ENCODE measurements at places on chromosomes 7 and 10.

DNA sequence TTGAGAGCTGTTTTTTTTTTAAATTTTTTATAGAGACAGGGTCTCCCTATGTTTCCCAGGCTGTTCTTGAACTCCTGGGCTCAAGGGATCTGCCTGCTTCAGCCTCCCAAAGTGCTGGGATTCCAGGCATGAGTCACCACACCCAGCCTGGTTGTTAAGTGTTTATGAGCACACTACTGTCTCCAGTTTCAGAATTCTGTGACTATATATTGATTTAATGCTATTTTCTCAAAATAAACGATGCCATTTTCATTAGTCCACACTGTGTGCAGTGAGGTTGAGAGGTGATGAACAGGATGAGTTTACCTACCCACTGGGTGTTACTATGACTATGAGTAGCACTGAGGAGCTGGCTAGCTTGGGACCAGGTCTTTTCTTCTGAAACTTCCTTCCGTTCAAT lies 110.9 kb upstream of the FAM180A start:
- DNase-seq: no peak

GRCh38 chr7:28615091-28615490 lies 202.8 kb downstream of the CREB5 start:
- DNase-seq: no peak

GRCh38 chr10:89591111-89591795 lies 53.8 kb downstream of the PANK1 start:
- no peak for DNase-seq

GRCh38 chr7:51589111-51589510 lies 272.5 kb upstream of the COBL start:
- DNase-seq: no peak

DNA sequence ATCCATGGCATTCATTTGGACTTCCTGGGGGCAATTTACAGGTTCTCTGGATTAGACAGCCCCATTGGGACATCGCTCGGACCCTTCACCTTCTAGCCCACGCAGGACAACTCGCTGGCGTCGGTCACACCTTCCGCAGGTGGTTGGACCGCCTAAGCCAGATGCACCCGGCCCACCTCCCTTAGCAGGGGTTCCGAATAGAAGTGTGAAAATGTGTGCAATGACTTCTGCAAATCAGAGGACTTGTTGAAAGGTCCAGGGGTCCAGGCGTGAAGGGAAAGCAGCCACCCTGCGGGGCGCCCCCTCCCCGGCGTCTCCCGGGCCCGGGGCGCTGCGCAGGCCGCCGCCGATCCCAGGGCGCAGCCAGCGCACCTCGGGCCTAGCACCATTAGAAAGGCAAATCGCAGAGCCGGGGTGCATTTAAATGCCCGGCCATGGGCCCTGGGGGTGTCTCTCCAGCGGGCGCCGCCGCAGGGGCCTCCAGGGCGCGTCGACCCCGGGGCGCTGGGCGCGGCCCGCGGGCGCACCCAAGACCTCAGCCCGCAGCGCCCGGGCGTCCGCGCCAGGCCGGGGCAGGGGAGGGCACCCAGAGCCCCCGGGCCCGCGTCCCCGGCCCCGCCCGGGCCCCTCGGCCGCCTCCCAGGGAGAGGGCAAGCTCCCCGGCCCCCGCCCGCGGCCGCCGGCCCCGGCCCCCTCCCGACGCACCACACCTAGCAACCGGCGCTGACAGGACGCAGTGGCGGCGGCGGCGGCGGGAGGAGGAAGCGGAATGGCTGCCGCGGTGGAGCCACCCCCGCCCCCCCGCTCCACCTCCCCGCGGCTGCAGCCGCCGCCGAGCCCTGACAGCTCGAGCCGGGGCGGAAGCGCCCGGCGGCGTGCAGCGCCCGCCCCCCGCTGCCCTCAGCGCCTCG lies 1.2 kb downstream of the JAZF1 start:
- peak; percentile 70 for DNase-seq

DNA sequence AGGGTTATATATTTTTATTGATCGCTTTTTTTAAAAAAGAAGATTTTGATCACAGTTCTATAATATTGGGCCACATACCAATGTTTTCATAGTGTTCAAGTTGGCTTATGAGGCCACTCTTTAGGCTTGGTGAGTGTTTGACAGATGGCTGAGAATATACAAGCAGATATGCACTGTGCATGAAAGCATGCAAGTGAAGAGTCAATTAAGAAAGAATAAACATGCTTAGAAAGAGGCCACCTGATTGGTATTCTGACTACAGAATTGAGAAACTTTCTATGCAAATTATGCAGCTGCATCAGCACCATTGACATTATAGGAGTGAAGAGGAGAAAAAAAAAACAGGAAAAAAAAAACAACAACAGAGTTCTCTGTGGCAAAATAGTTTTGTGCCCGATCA lies 39.9 kb downstream of the CABCOCO1 start:
- no peak for DNase-seq

GRCh38 chr7:36116347-36117202 lies 36.5 kb upstream of the EEPD1 start:
- no peak for DNase-seq

DNA sequence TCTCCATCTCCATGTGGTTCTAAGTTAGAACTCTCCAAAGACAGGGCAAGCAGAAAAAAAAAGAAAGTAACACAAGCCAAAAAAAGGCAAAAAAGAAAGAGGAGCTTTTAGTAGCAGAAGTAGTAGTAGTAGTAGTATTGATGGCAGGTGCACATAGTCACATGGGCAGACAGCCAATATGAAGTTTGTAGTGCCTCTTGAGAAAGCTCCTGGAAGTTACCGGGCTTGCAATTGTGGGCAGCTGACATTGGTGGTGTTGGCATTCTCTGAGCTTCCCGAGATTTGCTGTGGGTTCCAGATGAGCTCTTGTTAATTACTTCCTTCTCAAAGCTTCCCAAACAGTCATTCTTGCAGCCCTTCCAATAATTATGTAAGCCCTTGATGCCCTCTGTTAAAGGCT lies 1128.5 kb downstream of the TYW1 start:
- no peak for DNase-seq

Measured in G401 (cell line).